Smooth muscle cell of the brain vasculature (primary cell): ENCODE measurements at places on chromosomes 12 and 14.

- no peak for DNase-seq
These were observed 25.7 kb upstream of the SERPINA6 start for GRCh38 chr14:94348836-94349235.

DNA sequence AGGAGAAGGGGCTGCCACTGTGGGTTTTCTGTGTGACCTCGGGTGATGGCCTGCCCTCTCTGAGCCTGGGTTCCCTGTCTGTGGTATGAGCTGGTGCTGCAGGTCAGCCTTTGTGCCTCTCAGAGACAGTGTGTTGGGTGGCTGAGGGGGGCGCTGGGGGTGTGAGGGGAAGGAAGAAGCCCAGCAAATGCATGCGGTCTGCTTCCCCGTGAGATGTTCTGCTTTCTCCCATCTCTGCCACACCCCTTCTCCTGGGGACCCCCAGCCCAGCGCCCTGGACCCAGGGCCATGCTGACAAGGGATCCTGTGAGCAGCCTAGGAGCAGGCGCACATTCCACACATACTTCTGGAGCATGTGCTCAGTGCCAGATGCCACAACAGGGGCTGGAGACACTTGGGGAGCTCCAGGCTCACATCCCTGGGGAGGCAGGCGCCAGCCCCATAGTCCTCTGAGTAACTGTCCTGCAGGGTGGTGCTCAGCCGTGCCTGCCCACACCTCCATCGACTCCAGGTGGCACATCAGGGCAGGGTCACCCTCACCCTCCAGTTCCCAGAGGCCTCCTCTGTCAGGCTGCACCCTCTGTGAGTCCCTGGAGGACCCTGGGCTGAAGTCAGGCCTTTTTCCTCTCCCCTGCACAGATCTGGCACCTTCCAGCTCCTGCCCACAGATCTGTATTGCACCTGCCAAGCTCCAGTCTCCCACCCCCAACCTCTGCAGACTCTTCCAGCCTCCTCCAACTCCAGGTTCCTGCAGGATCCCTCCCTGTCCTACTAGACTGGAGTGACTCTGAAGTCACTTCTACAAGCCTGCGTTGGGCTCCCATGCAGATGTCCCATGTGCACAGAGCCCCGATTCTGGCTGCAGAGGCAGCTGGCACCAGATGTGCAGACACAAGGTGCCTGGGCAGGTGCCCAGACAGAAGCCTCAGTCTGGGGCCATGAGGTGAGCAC, 205.6 kb downstream of the KIF26A start:
- DNase-seq, result no peak

GRCh38 chr12:54437697-54438096, 18.6 kb upstream of the ITGA5 start:
- no peak for DNase-seq

- DNase-seq, result no peak
These were observed 72.3 kb upstream of the CCDC196 start for GRCh38 chr14:66413901-66414300.

DNA sequence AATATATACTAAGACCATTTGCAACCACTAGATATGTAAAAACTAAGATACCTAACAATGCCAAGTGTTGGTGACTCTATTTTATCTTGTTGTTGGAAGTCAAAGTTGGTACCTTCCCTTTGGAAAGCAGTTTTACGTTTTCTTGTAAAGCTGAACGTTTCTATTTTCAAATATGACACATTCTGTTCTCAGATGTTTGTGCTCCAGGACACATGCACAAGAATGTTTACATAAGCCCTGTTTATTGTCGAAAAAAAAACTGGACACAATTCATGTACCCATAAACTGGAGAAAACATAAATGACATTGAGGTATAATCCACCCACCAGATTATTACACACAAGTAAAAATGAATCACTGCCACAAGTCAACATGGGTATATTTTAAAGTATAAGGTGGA, 967.4 kb downstream of the BCL11B start:
- no peak for DNase-seq

DNA sequence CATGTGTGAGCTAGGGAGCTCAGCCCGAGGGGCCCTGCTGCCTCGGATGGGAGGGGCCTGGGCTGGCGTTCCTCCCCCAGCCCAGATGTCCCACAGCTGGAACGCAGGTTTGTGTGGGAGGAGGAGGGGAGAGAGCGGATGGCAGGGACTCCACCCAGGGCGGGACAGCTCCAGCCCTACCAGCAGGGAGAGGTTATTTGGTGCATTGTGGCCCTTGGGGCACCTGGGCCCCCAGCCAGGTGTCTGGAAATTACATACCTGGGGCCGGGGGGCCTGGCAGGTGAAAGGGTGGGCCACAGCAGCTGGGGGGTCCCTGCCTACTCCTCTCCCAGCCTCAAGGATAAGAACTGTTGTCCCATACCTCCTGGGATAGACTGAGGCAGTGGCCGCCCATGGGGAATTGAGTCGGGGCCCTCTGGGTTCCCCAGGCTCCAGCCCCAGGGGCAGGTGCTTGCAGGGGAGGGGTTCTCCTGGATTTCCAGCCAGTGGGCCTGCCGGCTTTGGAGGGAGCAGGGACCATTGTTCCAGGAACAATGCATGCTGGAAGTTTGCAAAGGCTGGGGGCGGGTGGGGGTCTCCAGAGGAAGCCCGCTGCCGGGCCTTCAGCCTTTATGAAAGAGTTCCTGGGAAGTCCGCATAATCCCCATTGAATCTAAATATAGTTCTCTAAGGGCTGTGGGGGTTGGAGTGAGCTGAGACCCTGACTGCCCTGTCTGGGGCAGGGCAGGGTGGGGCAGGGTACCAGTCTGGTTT, 1.2 kb downstream of the KIF26A start:
- DNase-seq, result no peak

- no peak for DNase-seq
These were observed 1.3 kb downstream of the CD4 start for GRCh38 chr12:6790496-6791150.

DNA sequence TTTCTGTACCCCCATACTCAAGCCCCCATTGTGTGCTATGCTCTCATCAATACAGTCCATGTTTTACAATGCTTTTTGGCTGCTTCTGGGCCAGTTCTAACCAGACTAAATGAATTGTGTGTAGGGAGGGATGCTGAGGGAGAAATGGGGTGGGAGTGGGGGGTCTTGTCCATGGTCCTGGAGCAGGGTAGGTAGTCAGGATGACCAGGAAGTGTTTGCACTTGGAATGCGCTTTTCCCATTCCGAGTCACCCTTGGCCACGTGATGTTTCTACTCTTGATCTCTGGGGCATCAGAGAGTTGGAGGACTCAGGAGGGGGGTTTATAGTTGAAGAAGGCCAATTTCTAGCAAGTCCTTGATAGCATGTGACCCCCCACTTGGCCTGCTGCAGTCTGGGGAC, 1.2 kb upstream of the SMIM41 start:
- DNase-seq, result no peak

DNA sequence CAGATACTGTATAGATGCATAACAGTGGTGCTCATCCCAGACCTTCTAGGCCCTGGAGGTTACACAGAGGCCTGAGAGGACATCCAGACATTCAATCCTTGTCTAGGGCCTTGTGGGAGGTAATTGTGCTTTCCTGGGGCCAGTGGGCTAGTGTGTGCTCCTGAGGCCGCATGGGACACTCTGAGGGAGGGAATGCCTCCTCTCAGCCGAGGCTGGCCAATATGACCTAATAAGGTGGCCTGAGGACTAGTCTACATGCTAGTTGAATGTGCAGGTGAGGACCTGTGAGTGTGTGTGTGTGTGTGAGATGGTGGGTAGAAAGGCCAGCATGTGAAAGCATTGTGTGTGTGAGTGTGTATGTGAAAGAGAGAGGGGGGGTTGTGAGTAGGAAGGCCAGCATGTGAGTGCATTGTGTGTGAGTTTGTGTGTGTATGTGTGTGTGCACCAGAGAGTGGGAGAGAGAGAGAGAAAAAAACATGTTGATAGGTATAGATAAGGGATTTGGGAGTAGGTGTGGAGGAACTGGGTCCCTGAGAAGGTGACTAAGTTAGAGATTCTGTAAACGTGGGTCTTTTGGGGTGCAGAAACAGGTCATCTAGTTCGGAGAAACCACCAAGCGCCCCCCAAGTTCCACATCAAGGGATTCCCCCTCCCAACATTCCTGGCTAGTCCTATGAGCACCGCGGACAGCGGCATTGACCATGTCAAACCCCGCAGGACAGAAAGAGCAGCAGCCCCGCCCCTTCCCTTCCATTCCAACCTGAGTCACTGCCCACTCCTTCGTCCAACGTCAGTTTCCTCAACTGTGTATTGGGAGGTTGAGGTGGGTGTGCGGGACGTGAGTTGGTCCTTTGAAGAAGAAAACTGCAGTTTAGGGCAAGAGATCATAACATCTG, 9.7 kb upstream of the KRT81 start:
- DNase-seq, result no peak

DNA sequence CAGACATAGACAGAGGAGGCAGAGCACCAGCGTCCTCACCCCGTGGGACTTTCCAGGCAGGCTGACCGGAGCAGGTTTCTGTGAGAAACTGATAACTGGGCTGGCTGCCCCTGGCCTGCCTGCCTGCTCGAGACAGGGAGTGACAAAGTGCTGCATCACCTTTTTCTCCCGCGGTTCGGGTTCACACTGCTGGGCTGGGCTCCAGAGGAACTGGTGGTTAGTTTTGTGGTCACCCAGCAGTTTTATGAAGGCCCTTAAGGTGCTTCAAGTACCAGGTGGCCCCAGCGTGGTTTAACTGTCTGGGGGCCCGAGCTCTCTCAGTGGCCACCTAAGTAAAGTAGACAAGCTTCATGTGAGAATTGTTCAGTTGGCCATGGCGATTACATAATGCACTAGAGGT, 1073.6 kb downstream of the BCL11B start:
- DNase-seq, result no peak

- no peak for DNase-seq
These were observed 306.1 kb downstream of the KCNC2 start for GRCh38 chr12:74903522-74903921.

- no peak for DNase-seq
These were observed 1.2 kb upstream of the WSB2 start for GRCh38 chr12:118061873-118062843.

DNA sequence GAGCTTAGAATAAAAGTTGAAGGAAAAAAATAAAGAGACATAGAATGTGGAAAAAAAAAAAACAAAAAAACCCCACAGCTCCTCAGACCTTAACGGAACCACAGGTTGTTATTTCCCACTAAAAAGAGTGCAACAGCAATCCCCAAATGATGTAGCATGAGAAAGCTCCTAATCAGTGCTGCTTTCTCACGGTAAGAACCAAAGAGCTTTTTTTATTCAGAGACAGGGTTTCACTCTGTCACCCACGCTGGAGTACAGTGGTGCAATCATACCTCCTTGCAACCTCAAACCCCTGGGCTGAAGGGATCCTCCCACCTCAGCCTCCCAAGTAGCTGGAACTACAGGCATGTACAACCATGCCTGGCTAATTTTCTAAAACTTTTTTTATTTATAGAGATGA, 13.3 kb downstream of the NDUFA12 start:
- DNase-seq, result no peak

DNA sequence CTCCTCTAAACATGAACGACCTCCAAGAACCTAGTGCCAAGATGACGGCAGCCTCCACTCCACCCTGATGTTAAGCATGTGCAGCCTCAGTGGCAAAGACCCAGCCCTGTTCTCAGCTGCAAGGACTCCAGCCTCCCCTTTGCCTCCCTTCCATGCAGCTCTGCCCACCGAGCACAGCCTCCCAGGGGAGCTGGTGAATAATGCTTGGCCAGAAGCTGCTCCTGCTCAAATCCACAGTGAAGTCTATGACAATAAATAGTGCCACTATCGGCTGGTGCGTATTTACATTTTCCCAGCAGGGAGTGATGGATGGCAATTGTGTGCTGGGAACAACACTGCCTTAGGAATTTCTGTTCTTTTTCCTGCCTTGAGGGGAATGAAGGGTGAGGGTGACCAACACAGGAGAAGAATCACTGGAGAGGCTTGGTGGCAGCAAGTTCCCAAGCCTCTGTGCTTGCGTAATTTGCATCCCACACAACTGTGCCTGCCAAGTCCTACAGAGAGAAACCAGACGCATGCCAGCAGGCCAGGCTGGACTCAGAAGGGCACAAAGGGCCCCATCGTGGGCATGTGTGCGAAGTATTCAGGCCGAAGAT, 29.9 kb upstream of the TC2N start:
- DNase-seq, result no peak

DNA sequence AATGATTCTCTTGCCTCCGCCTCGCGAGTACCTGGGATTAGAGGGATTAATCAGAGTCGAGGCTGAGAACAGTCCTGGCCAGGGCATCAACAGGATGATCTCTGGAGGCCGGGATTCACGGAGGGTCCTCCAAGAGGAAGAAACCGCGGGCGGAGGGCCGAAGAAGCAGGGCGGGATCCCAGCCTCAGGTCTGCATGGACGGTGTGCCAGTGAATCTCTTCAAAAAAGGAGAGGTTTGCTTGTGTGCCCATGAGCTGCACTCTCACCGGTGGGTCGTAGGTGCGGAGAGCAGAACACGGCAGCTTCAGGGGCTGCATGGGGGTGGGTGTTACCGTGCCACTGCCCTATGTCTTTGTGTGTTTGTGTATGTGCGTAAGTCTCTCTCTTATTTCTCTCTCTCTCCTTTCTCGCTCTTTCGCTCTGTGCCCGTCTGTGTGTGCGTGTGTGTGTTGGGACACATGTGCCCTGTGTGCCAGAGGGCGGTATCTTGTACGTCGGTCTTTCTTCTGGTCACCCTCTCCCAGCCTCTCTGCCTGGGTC, 768.2 kb upstream of the ALG10B start:
- no peak for DNase-seq

DNA sequence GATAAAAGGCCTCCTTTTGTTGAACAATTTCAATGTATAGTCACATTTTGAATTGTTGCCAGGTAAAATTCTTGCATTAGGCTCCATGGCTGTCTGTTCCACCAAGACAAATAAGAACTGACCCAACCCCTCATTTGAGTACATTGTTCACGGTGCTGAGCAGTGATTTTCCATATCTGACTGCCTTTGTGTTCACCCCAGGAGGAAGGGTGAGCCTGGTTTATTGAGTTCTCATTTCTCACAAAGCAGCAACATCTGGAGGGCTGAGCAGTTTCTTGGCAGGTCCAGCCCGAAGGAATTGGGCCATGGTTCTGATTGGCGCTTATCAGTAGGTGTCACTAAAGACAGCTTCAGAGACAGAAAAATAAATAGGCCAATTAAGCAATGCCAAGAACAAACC, 149.1 kb downstream of the BMP4 start:
- DNase-seq, result no peak

DNA sequence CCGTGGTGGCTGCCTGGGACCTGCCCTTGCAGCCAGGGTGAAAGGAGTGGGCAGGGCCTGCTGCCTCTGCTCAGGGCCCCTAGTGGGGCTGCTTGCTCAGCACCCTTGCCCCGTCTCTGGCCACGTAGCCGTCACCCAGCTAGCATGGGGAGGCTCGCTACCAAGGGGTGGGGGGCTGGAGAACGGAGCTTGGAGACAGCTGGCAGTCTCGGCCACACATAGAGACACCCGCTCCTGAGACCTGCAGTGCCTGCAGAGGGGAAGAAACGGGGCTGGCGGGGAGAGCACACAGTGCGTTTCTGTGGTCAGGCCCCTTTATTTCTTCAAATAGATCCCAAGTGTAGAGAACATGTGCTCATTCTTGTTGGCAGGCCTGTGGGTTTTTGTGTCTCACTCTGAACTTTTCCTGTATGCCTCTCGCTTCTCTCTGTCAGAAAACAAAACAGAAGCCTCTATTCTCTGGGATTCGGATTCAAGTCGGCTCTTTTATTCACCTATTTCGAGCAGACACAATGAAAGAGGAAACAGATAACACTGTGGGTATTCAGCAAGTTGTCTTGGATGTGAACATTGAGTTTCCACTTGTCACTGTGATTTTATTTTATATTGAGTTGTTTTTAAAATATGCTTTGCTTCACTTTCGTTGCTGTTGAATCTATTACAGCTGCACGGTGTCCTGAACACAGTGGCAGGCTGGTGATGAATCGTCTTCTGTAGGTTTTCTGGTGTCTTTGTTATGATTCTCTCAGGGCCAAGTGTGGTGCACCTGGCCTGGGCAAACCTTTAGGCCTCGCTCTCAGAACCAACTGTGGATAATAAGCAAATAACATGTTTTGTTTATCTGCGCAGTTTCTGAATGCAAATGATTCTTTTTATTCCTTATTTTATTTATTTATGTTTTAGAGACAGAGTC, 26.5 kb downstream of the PACS2 start:
- no peak for DNase-seq
